Activated CD8-positive, alpha-beta memory T cell treated with anti-CD3 and anti-CD28 coated beads for 48 hours (primary cell): ENCODE measurements at places on chromosomes 1 and 21.

DNA sequence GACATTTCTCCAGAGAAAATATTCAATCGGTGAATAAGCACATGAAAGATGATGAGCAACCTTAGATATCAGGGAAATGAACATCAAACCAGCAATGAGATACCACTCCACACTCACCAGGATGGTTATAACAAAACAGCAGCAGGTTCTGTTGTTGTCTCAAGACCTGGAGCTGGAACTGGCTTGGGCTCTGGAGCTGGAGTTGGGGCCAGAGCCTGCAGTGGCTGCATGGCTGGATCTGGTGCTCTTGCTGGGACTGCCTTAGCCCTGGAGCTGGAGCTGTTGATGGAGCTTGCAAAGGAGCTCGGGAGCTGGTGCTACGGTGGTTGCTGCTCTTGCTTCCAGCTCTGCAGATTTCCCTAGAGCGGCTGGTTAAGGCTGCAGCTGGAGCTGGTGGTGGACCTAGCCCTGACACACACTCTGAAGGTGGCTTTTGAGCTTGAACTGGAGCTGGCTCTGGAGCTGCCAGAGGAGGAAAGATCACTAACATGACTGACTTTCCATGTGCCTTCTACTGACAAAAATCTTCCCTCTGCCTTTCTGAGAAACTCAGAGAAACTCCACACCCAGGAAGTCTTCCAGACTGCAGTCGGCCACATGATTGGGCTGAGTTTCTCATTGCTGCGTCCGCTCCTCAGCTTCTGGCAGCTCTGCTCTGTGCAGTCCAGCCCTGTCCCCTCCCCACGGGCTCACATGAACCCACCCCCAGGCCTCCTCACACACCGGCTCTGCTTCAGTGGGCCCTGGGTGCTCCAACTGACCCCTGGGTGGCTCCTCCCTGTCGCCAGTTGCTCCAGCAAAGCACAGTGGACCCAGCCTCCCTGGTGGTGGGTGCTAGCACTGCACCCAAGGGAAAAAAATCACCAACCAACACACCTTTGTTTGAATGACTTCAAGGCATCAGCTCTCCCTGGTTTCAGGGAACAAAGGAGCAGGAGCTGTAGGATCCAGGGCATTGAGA, 139.1 kb upstream of the FMN2 start:
- no peak for DNase-seq

DNA sequence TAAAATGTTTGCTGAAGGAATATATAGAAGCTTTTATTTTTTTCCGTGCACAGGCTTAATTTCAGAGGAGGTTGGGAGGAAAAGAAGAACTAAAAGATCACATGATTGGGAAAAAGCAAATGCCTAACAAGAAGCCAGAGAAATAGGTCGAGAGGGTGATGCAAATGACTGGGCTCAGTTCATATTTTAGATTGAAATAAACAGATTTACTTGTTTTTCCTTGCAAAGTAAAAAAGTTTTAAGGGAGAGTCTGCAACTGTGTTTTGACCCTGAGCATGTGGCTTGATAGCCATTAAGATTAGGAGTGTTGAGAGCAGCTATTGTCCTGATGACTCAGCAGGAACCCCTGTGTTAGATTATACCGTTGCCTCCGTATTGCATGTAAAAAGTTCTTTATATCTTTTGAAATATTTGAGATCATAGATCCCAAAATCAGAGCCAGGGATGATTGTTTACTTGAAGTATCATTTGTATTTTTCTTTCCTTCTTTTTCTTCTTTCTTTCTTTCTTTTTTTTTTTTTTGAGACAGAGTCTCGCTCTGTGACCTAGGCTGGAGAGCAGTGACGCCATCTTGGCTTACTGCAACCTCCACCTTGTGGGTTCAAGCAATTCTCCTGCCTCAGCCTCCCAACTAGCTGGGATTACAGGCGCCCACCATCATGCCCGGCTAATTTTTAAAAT, 20.2 kb downstream of the CLIC4 start:
- no peak for DNase-seq

GRCh38 chr1:10682449-10683309, 113.8 kb downstream of the CASZ1 start:
- no peak for DNase-seq

GRCh38 chr1:234972411-234973191, 156.0 kb downstream of the TOMM20 start:
- DNase-seq: no peak

DNA sequence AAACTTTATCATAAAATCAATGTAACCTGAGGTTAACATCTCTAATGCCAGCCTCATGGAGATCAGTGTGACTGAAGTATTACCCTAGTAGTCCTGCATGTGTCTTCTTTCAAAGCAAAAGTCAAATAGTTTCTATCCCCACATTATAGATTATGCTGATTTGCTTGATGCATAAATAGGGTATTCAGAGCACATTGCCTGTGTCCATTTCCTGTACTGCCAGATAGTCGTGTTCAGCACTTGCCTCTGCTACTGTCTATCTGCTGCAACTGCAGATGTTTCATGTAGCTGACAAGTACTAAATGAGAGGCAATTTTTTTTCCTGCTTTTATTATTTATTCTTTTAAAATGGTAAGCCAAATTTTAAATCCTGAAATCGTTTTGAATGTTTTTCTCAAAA, 348.7 kb downstream of the CHRM3 start:
- no peak for DNase-seq

DNA sequence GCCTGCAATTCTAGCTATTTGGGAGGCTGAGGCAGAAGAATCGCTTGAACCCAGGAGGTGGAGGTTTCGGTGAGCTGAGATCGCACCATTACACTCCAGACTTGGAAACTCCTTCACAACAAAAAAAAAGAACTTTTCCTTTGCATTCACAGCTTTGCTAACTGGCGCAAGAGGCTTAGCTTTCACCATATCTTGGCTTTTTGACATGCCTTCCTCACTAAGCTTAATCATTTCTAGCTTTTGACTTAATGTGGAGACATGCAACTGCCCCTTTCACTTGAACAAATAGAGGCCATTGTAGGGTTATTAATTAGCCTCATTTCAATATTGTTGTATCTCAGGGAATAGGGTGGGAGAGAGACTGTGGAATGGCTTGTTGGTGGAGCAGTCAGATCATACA, 8.7 kb downstream of the KPNA6 start:
- DNase-seq: no peak

DNA sequence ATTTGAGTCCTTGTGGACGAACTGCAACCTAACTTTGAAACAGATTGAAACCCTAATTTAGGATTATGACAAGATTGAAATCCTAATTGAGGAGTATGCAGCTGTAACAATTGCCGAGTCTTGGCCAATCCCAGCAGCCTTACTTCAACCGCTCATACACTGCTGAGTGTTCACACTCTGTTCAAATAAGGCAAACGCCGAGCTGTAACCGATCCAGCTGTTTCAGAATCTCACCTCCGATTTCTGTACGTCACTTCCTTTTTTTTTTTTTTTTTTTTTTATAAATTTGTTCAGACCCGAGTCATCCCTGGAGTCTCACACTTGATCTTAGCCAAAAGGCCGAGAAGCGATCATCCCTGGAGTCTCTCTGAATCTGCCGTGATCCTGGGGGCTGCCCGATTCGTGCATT, 22.3 kb upstream of the ATP5PO start:
- no peak for DNase-seq

DNA sequence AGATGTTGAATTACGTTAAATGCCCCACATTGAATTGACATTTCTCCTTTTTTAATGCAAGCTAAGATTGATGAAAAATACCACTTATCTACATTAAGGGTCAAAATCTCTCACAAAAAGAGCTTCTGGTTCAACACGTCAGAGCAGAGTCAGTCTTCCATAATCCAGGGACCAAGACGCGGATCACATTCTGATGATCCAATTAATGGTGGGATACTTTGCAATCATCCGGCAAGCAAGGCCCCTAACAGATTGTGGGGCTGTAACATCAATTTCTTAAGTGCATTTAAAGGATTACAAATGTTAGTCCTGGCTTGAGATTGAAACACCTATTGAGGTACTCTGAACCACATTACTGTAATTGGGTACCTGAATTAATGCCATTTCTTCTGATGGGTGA, 120.2 kb upstream of the ESRRG start:
- no peak for DNase-seq

- no peak for DNase-seq
These were observed 11.4 kb upstream of the ZBTB21 start for GRCh38 chr21:42021371-42022090.

DNA sequence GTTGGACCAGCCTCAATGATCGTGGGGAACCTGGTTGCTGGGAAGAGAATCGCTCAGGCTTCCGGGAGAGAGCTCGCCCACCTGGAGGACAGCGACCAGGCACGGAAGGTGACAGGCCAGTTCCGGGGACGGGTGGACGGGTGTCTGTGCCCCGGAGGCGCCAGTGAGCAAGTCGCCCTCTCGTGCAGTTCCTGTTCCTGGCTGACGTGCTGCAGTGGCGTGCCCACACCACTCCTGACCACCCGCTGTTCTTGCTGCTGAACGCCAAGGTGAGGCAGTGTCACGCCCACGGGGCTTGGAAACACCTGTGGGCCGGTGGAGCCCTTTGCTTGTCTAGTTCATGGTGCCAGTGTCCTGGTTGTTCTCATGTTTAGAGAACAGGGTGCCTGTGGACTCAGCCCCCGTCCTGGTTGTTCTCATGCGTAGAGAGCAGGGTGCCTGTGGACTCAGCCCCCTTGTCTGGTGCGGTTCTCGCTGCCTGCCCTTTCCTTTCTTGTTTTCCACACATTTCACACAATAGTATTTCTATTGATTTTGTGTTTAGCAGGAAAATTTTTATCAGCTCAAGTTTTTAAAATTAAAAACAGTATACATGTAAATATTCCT, 53.1 kb downstream of the S100B start:
- no peak for DNase-seq

DNA sequence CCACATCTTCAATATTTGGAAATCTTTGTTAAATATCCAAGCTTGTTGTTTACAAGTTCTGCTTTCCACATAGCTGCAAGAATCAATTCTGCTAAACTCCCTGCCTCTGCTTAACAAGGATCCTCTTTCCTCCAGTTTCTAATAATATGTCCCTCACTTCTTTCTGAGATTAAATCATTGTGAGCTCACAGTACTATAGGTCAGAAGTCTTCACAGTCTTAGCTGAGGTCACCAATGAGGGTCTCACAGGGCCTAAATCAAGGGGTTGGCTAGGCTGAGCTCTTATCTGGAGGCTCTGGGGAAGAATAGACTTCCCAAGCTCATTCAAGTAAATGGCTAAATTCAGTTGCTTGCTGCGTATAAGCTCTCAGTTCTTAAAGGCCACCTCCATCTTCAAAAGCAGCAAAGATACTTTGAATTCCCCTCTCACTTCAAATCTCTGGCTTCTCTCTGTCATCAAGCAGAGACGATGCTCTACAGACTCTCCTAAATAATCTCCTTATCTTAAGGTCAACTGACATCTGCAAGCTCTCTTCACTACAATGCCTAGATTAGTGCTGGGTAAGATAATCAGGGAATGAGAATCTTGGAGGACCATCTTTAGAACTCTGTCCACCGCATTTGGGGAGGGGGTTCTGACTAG, 175.3 kb downstream of the PLPPR4 start:
- DNase-seq: no peak

GRCh38 chr1:54652168-54652567, 10.6 kb downstream of the MROH7 start:
- DNase-seq: no peak

DNA sequence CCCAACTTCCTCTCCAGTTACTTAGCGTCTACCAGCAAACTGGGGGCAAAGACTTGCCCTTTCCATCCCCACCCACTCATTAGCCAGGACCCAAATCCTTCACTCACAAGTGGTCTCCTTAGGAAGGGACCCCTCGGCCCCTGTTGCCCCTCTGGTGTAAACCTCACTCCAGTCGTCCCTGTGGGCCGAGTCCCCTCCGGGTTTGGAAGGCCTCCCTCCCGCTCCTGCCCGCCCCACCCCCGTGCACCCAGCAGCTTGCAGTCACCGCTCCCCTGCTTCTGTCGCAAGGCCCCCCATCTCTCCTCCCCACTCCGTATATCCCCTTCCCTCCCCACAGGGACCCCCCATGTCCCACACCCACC, 1.2 kb downstream of the EFHD2 start:
- DNase-seq: no peak
